ENCODE measurements at places on chromosomes 13 and 19.

DNA sequence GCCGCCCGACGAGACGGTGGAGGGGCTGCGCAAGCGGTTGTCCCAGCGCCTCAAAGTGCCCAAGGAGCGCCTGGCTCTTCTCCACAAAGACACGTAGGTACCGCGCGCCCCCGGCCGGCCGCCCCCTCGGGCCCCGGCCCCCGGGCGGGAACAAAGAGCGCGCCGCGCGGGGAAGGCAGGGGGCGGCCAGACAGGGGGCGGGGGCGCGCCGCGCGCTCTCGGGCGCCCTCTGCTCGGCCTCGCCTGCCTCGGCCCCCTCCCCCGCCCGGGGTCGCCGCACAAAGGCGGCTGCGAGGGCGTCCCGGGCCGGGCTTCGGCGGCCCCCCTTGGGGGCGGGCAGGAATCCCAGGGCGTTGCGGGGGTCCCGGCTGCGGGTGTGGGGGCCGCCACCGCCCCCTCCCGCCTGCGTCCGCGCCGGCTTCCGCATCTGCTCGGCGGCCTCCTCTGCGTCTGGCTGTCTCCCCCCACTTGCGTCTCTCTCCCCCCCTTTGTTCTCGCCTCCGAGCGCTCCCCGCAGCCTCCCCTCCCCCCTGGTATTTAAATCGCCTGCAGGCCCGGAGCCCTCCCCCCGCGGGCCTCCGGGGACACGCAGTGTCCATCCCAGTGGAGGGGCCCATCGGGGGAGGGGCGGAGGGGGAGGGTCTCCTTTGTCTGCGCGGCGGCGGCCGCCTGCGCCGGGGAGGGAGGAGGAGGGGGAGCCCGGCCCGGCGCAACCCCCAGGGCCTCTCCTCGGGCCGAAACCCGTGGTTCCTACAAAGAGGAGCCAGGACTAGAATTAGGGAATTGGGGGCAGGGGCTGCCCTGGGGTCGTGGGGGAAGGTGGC is 2.3 kb downstream of the MIDN start:
- no peak for DNase-seq

DNA sequence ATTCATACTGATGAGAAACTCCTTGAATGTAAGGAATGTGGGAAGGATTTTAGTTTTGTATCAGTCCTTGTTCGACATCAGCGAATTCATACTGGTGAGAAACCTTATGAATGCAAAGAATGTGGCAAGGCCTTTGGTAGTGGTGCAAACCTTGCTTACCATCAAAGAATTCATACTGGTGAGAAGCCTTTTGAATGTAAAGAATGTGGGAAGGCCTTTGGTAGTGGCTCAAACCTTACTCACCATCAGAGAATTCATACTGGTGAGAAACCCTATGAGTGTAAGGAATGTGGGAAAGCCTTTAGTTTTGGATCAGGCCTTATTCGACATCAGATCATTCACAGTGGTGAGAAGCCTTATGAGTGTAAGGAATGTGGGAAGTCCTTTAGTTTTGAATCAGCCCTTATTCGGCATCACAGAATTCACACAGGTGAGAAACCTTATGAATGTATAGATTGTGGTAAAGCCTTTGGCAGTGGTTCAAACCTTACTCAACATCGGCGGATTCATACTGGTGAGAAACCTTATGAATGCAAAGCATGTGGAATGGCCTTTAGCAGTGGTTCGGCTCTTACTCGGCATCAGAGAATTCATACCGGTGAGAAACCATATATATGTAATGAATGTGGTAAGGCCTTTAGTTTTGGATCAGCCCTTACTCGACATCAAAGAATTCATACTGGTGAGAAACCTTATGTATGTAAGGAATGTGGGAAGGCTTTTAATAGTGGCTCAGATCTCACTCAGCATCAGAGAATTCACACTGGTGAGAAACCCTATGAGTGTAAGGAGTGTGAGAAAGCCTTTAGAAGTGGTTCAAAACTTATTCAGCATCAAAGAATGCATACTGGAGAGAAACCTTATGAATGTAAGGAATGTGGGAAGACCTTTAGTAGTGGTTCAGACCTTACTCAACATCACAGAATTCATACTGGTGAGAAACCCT is 26.6 kb downstream of the ZNF345 start:
- DNase-seq = peak; percentile 0

- DNase-seq = no peak
Observed at GRCh38 chr13:29710511-29710910, 115.0 kb upstream of the SLC7A1 start.

DNA sequence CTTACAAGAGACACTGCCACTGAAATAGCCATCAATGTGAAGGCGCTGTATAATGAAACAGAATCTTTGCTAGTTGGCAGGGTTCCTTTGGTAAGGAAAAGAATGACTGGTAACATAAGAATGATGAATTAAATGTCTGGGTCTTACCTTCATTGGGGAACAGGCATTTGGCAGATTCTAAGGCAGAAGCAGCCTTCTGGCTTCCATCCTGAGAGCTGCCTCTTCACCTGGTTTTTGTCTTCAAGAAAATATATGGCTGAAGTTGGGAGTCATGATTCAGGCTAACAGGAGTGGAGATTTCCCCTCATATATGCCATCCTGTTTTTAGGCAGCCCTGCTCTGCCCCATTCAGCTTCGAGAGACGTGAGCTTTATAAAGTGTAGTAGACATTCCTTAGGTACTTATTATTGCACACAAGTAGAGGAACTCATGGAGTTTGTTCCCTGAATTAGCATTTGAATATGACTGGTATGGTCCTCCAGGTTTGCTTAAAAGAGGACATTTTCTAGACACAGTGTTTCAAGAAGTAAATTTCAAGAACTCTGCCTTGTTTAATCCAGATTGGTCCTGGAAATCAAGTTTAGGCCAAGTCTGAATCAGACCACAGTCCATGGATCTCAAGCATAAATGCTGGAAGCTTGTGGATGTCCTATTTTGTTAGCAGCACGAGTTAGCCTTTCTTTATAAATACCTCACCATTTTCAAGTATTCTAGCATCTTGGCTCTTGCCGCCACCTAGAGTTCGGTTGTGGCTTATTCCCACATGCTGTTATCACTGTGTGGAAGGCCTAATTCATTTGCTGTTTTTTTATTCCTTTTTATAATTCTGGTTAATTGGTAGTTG is 56.2 kb upstream of the AKAP11 start:
- peak; percentile 25 for DNase-seq

DNA sequence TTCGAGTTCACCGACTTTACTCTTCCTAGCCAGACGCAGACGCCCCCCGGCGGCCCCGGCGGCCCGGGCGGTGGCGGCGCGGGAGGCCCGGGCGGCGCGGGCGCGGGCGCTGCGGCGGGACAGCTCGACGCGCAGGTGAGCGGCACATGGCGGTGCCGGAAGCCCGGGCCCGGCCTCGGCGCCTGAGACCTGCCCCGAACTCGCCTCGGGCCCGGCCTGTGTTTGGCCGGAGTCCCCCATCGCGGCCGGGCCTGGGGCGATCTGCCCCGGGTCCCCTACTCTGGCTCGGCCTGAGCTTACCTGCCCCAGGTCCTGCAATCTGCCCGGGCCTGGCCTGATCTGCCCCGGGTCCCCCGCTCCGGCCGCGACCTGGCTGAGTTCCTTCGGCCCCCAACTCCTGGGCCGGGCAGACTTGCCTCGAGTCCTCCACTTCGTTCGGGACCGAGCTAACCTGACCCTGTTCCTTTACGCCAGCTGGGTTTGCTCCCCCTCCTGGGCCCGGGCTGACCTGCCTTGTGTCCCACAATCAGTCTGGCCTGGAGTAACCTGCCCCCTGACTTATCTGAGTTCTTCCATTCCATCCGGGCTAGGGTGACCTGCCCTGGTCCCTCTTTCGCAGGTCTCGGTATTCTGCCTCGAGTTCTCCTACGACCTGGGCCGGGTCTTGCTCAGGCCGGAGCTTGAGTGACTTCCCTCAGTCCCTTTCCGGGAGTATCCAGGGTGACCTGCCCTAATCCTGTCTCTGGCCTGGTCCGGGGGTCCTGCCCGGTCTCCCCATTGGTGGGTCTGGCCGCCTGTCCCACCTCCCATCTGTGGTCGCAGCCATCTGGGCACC is 764 bp downstream of the UPF1 start:
- no peak for DNase-seq

DNA sequence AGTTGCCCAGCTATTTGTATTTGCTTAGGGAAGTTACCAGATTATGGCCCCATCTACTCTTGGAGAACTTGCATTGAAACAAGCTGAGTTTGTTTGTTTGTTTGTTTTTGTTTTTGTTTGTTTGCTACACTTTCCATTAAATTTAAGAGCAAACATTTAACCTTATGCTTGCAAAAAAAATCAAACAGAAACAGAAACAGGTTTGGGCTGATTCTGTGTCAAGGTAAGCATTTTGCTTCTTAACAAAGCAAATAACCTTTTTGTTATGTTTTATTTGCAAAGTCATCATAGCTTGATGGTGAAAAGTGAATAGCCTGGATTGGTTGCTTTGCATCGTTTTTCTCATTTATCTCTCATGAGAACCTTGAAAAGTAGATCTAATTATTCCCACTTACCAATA is 531.8 kb downstream of the EFNB2 start:
- DNase-seq = no peak

GRCh38 chr13:53073711-53074110 is 45.1 kb downstream of the OLFM4 start:
- DNase-seq = no peak

DNA sequence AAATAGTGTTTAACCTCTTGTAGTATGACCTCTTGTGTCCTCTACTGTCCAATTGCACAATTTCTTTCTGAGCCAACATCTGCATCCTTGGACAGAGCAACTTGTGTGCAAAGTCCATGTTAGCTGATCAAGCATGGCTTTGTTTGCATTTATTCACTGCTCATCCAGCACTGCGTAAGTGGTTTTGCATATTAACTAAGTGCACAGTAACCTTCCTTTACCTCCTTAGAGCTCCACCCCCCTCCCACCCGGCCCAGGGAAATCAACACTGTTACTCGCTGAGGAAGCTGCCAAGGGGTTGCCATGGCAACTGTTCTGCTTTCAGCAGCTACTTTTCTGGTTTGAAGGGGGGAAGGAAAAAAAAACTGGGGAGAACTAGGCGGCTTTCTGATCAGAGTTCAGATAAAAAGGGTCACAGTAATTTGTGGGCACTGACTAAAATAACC is 153.5 kb upstream of the KLF12 start:
- peak; percentile 60 for DNase-seq

GRCh38 chr13:52707375-52707774 is 32.2 kb downstream of the CNMD start:
- DNase-seq = no peak

- no peak for DNase-seq
Observed at GRCh38 chr13:111171629-111172028, 56.5 kb downstream of the ARHGEF7 start.

- DNase-seq = no peak
Observed at GRCh38 chr19:11125994-11126685, 29.4 kb downstream of the SPC24 start.

- DNase-seq = no peak
Observed at GRCh38 chr13:43074824-43075510, 51.6 kb downstream of the DNAJC15 start.

- no peak for DNase-seq
Observed at GRCh38 chr19:45166723-45167252, 6.0 kb upstream of the NKPD1 start.

- peak; percentile 80 for DNase-seq
Observed at GRCh38 chr13:48412881-48413351, at the start of gene LPAR6. TSS of gene LPAR6 (minus strand) at chr13:48413113. CDS start at chr13:48412423, 690 bp downstream.

DNA sequence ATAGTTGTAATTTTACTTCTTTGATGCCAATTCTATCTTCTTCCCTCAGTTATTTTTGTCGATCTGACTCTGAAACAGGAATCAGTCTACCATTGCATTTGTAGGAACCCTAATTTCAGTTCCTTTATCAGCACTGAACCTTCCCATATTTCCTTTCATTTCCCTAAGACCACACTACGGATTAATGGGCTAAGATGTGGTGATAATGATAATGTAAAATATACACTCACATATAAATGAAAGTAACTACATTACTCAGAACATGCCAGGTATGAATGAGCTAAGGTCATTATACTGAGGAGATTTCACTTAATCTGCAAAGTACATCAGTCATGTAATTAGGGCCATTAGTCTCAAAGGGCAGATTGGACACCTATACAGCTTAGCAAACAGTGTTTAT is 60.2 kb upstream of the RFC3 start:
- no peak for DNase-seq

- peak; percentile 74 for DNase-seq
Observed at GRCh38 chr13:20340759-20341171, 108.6 kb upstream of the GJB6 start.

DNA sequence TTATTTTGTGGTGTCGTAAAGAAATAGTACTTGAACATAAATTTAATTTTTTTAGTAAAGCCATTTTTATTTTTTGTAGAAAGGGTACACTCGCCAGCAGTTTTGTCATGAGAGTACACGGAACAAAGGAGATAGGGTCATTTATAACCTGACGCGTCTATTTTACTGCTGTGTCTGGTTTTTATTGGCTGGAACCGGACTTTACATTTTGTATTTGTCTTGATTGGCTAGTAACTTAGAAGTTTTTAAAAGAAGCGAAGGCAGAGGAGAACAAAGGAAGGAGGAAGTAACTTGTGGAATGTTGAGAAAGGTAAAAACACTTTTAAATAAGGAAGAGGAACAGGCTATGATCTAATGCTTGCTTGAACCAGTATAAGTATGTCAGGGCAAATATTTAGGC is 43.5 kb downstream of the TRPM4 start:
- no peak for DNase-seq

DNA sequence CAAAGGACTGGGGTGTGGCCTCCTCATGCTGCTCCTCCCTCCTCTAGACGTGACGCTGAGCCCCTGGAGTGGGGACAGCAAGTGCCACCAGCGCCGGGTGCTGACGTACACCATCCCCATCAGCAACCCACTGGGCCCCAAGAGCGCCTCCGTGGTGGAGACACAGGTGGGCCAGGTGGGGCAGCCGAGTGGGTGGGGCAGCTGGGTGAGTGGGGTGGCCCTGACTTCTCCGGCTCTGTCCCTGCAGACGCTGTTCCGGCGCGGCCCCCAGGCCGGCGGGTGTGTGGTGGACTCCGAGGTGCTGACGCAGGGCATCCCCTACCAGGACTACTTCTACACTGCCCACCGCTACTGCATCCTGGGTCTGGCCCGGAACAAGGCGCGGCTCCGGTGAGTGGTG is 11.1 kb upstream of the SCN1B start:
- no peak for DNase-seq

GRCh38 chr13:23579896-23580683 is 9.9 kb downstream of the TNFRSF19 start:
- DNase-seq = peak; percentile 36

GRCh38 chr19:10936661-10937084 is 8.1 kb downstream of the TIMM29 start:
- peak; percentile 75 for DNase-seq

- DNase-seq = peak; percentile 3
Observed at GRCh38 chr19:27776020-27776419, 1436.9 kb downstream of the UQCRFS1 start.

DNA sequence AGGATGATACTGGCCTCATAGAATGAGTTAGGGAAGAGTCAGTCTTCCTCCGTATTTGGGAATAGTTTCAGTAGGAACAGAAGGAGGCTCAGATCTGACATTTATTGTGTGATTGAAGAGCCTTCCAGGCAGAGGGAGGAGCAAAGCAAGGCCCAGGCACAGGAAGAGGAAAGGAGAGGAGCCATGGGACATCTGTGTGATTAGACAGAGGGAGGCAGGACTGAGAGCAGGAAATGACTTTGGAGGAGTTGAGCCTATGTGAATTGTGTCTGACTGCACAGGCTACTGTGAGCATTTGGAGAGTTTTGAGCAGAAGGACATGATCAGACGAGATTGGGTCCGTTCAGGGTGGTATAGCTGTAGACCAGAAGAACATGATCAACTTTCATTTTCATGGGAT is 8.5 kb downstream of the SIGLEC7 start:
- DNase-seq = no peak
